Stimulated activated naive CD4-positive, alpha-beta T cell treated with Interleukin-2 at 50 U/mL for 16 hours (primary cell): ENCODE measurements at places on chromosomes 11 and 22.

DNA sequence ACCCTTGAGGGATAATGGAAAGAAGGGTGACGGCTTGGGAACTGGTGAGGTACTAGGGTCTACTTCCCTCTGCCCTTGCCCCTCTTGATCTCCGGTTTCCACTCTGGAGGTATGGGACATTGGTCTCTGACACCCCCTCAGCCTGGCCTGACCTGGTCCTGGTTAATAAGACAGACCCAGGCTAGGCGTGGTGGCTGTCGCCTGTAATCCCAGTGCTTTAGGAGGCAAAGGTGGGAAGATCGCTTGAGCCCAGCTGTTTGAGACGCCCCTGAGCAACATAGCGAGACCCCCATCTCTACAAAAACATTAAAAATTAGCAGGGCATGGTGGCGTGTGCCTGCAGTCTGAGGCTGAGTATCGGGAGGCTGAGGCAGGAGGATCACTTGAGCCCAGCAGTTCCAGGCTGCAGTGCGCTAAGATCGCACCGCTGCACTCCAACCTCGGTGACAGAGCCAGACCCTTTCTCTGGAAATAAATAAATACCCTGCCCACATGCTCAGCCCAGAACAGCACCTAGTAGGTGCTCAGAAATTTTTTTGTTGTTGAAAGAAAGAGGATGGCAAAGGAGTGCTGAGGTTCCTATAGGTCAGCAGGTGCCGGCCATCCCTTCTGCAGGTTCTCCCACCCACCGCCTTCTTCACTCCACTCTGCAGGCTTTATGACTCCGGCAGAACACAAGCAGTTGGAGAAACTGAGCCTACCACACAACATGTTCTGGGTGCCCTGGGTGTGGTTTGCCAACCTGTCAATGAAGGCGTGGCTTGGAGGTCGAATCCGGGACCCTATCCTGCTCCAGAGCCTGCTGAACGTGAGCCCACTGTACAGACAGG is 6.3 kb downstream of the BEST1 start:
- no peak for DNase-seq

DNA sequence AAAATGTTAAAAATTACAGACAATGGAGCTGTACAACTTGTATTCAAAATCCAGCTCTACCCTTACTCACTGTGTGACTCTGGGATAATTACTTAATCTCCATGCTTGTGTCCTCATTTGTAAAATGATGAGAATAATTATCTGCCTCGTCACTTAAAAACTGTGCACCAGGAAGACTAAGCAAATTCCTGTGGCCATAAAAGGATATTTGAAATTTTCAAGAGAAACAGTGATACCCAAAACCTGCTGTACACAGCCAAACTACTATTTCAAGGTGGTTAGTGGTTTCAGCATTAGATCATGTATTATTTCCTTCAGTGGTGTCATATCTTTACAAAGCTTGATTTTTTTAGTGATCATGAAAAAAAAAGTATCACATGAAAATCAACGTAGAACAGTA is 136.9 kb downstream of the METTL15 start:
- DNase-seq, result no peak

DNA sequence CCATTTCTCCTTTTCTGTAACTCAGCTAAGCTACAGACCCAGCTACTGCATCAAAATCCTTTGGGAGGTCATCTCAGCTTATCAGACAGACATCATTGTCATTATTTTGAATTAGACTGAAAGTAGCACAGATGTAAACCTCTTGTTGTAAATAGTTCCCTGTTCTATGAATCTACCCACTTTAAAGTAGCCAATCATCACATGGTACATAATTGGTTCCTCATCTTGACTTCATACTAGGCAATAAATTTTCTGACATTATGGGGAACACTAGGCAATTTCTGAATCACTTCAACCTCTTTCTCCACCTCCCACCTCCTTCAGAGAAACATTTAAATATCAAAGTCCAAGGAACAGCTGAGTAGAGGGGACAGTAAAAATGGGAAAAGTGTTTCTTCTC is 47.9 kb downstream of the MPPED2 start:
- DNase-seq, result no peak

GRCh38 chr11:57164317-57164716 is 17.4 kb upstream of the LRRC55 start:
- no peak for DNase-seq

DNA sequence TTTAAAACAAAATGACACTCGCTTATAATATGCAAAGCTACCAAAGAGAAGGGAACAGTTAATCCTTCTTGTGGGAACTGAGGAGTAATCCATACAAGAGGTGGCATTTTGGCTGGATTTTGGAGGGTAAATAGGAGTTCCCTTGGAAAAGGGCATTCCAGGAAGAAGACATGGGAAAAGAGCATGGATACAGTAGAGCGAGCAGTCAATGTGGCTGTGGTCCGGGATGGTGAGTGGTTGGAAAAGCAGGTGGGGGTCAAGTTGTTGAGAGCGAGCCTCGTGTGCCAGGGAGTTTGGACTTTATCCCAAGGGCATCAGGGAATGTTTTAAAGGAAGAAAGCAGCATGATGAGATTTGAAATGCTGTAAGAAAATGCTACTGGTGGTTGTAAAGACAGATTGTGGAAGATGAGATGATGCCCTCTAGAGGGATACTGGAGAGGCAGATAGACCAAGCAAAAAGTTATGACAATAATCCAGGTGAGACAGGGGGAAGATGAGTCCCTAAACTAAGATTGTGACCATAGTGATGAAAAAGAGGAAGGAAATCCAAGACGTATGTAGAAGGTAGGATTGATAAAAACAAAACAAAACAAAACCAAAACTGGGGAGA is 3.8 kb upstream of the MMP7 start:
- DNase-seq, result no peak

DNA sequence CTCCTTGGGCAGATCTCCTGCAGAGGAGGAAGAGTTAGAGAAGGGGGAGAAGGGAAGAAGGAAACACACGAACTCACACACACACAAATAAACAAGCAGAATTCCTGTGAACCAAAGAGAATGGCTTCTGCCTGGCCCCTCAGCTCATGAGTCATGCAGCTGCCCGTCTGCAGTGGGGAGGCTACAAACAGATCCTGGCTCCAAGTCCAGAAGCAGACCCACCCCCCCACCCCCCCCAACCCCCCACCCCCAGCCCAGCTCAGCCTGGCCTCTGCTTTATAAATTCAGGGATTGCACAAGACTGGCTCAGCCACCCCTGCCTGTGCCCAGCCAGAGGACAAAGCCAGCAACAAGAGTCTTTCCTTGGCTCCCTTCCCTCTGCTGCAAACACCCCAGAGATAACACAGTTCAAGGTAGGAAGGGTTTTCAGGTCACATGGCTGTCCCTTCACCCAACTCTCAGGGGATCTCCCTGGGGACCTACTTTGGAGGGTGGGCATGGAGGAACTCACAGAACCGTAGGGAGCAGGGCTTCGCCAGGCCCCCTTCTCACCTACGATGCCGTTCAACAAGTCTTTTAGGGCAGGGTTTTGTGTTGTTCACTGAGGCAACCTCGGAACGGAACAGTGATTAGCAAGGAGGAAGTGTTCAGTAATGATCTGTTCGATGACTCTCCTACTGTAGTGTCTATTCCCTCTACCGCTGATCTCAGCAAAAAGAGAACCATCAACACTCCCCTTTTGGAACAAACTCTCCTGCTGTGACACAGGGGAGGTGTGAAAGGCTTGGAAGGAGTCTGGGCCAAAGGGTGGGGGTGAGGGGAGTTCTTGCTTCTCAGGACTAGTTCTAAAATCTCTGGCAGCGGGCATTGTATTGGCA is 35.5 kb downstream of the RPL27A start:
- DNase-seq, result no peak

DNA sequence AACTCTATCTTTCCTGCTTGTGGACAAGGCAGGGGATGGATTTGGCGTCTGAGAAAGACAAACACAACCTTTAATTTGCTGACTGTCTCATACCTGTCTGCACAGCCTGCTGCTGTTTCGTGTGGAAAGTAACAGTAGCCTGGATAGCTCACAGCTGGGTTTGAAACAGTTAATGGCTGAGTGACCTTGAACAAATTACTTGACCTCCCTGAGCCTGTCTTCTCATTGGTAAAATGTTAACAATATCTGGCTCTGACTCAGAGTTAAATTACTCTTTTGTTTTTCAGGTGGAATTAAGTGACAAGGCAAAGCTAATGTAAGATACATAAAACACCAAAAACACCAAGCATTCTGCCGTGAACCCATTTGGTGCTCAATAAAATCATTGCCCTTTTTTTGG is 41.1 kb upstream of the ADA2 start:
- no peak for DNase-seq

DNA sequence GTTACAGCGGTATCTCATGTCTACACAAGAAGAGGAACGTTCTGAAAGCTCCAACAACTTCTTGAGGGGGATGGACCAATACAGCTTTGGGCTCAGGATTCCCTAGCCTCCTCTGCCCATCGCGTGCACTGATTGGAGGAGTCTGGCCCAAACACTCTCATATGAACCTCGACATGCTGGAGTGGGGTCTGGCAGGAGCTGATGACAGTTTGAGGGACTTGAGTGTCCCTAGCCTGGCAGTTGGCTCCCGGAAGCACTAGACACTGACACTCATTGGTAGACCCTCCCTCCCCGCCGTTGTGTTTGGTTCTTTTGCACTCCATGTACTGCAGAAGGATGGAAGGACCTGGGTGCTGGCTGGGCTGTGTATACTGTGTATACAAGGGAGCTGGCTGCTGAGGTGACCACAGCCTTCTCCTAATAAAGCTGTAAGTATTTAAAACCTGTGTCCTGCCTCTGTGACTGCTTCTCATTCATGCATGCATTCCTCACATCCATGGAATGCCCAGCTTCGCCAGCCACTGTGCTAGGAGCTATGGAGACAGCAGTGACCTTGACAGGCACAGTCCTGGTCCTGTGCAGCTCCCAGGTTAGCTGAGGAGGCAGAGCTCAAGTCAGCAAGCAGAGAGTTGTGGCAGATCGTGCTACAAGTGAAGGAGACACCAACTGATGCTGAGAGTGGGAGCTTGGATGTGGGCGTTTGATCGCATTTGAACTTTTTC is 27.9 kb downstream of the ADAMTS15 start:
- no peak for DNase-seq

DNA sequence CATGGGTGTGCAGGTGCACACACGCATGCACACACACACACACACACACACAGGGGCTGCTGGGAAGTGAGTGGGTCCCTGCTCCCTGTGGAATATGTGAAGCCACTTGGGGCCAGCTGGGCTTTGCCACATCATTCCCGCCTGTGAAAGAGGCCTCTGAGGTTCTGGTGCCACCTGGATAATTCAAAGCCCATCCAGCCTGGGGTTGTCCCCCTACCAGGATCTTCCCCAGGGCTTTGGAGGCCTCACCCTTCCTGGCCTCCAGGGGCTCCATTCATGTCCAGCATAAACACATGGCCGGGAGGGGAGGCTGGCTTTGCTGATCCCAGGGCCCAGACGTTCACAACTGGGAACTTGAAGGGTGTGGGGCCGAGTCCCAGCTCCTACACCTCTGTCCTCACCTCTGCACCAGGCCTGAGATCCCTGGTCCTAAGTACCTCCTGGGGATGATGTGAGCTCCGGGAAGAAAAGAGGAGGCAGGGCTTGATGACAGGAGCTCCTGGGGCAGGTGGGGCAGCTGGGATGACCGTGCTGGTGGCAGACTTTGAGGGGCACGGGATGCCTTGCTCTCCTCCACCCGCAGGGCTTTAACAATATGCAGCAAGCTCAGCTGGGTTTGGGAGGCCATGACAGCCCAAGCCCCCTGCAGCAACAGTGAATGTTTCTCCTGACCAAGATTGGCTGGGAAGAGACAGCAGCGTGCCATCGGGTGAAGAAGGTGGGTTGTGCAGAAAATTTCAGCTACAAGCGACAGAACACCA is 14.2 kb downstream of the LINC01488 start:
- DNase-seq, result no peak

DNA sequence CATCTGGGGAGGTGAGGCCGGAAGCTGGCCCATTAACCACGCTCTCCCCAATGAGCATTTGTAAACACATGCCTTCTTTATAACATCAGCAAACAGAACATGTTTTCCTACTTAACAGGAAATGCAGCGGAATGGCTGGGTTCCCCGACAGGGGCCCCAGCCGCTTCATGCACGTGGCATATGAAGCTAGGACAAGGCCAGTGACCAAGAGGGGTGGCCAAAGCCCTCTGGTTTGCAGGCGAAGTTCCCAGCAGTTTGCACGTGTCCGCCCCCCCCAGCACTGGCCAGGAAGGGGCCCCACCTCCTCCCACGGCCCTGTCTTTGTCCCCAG is 38.7 kb upstream of the LINC01488 start:
- DNase-seq, result no peak

DNA sequence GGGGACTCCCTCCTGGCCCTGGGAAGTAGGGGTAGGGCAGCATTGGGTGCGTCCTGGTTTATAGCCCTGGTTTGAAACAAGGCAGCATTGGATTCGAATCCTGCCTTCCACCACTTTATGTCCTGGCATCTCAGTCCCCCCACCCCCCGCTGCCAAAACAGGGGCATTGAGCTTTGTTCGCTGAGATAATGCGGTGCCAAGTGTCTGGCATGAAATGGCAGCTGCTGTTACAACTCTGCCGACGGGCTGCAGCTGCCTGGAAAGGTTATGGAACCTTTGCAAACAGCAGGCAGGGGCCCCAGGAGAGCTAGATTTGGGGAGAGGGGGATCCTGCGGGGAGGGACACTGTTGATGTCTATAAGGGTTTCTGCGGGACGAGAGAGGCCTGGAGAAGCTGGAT is 1.9 kb downstream of the TST start:
- DNase-seq, result no peak

DNA sequence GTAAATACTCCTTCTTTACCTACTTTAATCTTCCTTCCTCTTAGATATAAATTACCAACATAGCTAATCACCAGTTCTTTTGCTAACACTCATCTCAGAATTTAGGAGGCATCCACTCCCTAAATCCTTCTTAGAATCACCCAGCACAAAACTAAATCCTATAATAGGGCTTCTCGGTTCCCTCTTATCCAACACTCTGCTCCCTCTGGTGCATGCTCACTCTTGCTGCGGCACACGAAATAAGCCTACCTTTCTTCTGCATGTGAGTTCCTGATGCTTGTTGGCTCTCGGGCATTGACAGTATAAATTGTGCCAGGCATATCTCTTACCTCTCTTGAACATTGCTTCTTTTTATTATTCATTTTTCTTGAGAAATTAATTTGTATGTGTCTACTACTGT is 61.0 kb downstream of the OR5AK2 start:
- DNase-seq, result no peak

DNA sequence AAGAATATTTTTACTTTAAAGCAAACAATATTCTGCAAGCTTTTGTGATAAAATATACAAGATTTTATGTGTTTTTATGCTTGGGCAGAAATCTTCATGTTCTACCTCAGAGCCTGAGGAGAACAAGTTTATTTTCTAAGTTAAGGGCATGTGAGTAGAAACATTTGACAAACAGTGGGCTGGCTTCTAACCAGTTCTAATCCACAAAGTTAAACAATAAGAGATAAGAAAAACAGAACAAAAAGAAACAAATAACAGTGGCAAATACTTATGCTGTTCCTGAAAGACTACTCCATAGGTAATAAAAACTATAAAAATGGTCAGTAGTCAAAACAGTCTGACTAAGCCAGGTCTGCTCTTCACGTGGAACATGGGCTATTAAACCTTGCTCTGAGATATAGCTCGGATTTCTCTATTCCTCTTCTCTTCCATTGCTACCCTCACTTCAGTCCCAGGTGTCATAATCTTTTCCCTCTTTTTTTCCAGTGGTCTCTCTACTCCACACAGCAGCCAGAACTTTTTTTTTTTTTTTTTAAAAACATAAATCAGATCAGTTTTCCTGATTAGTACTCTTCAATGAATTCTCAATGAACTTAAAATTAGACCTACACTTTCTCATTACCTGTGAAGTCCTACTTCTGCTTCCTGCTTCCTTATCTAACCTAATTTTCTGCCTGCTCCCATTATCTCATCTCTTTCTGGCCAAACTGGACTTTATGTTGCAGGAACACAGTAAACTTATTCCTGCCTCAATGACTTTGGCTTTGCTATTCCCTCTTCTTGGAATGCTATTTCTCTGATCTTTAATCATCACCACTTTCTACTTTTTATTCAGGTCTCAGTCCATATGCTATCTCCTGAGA is 671.1 kb upstream of the CCDC90B start:
- DNase-seq, result no peak
